ENCODE measurements at places on chromosomes 13 and 19.

DNA sequence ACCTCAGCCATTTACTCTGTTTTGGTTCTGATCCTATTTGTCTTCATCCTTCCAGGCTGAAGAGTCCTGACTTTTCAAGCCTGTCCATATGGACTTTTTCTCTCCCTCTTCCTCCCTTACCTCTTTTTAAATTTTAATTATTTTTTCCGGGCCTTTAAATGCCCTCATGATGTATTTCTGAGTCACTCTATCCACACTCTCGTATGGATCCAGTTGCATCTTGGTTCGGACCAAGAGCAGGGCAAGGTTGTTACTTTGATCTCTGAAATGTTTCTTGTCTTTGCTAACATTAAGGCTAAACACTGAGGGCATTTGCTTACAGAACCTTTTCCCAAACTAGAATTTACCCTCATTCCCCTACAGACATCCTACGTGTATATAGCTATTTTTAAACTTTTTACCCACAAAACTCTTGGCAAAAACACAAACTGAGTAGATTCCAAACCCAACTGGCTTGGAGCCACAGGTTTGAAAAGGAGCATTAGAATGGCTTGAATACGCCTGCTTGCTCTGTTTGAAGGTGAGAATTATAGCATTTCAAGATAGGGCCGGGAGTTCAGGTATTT, 47.4 kb upstream of the SERPINE3 start:
- no peak for DNase-seq

GRCh38 chr13:99978799-99979452, 2.7 kb upstream of the ZIC2 start:
- DNase-seq: peak; percentile 92

DNA sequence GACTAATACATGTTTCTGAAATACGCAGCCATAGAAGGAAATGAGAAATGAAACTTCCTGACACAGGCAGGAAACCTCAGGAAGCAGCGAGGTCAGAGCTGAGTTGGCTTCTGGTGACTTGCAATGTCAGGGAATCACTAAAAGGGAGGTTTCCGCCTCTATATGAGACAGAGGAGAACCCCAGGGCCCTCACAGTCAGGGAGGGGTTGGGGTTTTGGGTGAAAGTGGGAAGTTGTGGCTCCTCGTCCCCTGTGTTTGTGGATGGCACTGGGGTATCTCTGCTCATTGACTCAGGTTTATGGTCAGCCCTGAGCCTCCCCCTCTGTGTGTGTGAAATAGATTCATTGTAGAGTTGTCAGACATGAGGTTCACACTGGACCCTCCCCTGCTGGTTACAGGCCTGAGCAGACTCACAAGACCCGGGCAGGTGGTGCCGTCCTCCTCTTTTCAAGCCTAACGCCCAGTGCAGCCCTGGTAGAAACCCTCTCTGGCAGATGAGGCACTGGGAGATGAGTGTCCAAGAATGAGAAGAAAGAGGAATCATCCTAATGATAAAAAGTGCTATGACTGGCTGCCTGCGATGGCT, 5.5 kb upstream of the LILRA6 start:
- DNase-seq: no peak

DNA sequence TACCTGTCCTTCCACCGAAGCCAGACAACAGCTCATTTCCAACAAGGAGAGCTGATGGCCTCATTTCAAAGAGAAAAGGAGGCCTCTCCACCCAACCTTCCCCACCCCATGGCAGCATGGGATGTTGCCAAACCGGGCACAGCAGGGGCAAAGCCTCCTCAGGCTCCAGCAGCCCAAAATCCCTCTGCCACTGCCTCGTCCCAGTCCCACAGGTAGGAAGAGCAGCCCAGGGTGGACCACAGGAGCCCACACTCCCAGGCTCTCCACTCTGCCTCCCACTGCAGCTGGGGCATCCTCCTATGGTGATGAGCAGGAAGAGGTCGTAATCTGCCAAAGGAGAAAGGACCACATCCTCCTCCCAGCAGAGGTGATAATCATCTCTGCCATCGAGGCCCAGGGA, 50.9 kb downstream of the PEPD start:
- DNase-seq: no peak

GRCh38 chr13:42275098-42275471, 3.1 kb downstream of the AKAP11 start:
- DNase-seq: no peak
